Motor neuron (in vitro differentiated cells): ENCODE measurements at places on chromosomes 3 and 15. TPM values are rescaled to one million over a fixed set of nuclear protein-coding genes. Genes with fewer than 3 reads are reported as not detected.
A peak's percentile ranks its signal among the peaks of the same experiment; 100 is the strongest.

- ATAC-seq, result no peak
Measured at GRCh38 chr15:58594898-58595297, 154.6 kb downstream of the ADAM10 start.

DNA sequence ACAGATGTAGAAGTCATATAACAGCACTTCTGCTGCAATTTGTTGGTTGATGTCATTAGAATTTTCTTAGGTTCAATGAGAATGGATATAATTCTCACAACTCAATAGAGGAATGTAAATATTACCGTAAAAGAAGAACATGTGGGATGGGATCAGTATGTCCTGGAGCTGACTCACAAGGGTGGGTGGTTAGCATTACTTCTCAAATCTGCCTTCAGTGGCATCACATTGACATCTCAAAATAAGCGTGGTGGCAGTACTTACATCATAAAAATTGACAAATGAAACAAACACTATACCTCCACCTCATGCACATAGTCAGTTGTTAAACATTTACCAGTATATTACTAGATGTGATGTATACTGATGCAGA lies 1068.0 kb upstream of the CADM2 start:
- ATAC-seq, result no peak

ONECUT1 gene
- 0.36 and 1.2 TPM in 2 replicates for total RNA-seq

GRCh38 chr3:194255252-194256039 lies 95.7 kb downstream of the CPN2 start:
- peak; percentile 7 for ATAC-seq

DNA sequence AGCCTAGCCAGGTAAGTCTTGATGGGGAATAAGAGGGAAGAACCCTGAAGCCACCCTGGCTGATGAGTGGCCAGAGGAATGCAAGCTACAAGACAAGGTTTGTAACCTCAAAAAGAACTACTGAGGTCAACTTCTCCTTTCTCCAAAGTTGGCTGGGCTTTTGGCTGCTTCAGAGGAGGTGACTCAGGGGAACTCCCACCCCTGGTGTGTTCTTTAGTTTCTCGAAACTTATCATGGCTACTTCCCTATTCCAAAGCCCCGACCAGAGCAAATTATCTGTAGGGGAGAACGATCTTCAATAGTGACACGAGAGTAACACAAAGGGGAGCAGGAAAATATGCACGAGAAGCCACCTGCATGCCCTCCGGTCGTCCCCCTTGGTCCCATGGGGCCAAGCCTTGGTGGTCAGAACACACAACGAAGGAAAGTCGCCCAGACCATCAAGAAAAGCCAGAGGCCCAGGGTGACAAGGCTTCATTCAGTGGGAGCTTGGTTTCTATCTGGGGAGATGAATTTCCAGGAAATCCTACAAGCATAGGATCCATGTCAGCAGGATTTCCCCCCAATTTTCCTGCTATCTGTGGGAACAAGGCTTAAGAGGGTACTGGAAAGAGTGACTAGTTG lies 6.5 kb upstream of the BCL2A1 start:
- no peak for ATAC-seq

GRCh38 chr3:19384868-19385267 lies 236.6 kb downstream of the KCNH8 start:
- ATAC-seq, result no peak
